Lower lobe of right lung (tissue), 2 donors: ENCODE measurements at places on chromosomes 12 and 14.
A peak's percentile ranks its signal among the peaks of the same experiment; 100 is the strongest.

GRCh38 chr14:50677527-50678063, 9.5 kb upstream of the SAV1 start:
- no peak for DNase-seq

DNA sequence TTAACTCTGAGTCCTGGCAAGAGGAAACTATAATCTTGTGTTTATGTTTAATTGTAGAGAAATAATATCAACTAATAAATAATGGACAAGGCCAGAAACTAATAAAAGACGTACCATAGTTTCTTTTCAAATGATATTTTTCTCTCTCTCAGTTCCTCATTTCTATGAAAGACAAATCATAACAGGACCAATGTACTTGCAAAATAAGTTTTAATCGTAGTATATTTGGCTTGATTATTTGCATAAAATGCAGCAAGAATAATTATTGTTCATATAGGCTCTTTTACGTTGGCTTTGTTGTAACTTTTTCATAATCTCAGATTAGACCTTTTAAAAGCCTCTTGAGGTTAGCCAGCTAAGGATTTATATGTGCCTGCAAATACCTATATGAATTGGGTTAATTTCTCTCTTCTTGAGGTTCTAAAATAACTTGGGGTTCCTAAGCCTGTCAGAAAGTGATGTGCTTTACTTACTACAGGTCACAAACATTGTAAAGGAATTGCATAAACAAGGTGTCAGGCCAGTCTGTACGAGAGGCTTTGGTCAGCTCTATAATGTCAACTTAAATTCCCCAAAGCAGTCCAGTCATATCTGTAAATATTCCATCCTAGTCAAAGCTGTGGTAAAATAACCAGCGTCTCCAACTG, 152.8 kb upstream of the PTPRQ start:
- DNase-seq = no peak

GRCh38 chr14:45028107-45028626, 55.7 kb upstream of the PRPF39 start:
- DNase-seq = no peak

- peak; percentile 74 for DNase-seq
Measured at GRCh38 chr14:70754991-70755390, 54.3 kb downstream of the MAP3K9 start.

GRCh38 chr12:31728289-31728916, 418 bp downstream of the AMN1 start:
- DNase-seq = peak; percentile 66

DNA sequence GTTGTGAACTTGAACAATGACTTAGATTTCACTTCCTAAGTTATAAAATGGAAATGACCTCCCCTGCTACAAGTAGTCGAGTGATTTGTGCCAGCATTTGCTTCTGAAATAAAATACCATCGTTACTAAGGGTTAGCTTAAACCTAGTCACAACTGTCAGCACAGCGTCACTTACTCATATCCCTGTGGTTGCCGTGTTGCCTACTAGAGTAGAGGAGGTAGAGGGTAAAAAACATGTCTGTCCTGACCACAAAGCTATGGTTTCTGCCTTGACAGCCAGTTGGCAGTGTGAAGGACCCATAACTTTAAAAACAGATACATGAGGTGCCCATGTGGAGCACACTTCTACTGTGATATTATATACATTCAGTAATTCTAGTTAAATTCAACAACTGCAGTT, 234.2 kb upstream of the RGS6 start:
- DNase-seq = no peak

DNA sequence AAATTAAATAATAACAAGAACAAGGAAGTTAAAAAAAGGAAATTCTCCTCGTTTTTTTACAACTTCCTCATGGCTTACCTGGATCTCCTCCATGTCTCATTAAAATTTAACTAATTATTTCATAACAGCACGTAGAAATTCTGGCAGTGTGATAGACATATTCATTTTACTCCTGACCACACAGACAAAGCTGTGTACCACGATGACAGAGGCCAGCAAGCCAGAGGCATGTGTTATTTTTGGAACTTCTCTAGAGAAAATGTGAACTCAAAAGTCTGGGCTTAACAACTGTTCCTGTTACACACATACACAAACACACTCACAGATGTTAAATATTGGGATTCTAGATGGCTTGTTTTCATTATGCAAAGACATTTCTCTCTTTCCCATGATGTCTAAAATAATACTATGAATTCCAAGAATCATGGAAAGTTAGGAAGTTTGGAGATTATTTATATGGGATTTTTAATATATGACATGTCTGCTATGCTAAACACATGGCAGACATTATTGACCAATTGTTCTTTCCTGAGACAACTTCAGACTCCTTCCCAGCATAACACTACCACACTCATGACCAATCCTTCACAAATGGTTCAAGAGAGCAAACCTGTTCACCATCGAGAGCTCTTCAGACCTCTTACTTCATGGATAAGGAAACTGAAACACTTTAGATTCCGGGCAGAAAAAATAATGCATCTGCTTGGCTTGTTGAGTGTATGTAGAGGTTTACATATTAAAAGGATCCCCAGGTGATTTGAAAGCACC, 158.7 kb downstream of the DACT1 start:
- no peak for DNase-seq

DNA sequence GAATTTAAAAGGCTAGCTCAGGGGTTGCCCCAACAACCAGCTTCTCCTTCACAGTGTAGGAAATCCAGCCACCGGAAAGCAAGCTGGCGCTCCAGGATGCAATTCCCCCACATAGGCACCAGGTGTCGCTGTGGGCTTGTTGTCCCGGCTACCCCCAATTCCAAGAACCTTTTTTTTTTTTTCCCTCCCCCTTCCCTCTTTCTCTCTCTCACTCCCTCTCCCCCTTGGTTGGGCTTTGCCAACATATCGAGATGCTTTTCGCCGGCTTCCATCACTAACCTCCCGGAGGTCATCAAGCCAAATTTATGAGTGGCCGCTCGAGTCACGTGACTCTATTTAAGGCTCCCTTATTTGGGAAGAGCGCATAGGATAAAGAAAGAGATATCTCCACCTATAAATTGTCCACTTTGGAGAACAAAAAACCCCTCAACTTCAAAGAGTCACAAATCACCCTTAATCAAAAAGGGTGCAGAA, at the start of gene HOXC5:
Gene HOXC5 (plus strand): TSS at position 424 of the 474 bp plus-strand sequence. CDS start 73 bp downstream, outside the sequence.
- no peak for DNase-seq

DNA sequence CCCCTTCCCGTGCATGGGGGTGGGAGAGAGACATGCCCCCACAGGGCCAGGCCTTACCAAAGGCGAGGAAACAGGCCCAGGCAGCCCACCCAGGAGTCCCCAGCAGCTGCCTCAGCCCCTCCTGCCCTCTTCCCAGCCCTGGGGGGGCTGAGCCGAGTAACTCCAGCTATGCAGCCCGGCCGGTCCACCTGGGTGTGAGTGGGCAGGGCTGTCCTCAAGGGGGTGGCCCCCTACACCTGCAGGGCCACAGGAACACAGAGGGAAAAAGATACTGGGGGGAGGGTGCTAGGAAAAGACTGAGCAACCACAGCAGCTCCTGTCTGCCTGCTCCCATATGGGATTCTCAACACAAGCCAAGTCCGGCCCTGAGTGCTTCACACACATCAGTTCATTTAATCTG, 7.6 kb downstream of the FIGNL2 start:
- DNase-seq = no peak

GRCh38 chr14:99450266-99450665, 30.4 kb downstream of the SETD3 start:
- DNase-seq = no peak

GRCh38 chr12:24608108-24608507, 340.8 kb downstream of the BCAT1 start:
- no peak for DNase-seq

- DNase-seq = no peak
Measured at GRCh38 chr12:62643486-62643885, 176.9 kb downstream of the MON2 start.

DNA sequence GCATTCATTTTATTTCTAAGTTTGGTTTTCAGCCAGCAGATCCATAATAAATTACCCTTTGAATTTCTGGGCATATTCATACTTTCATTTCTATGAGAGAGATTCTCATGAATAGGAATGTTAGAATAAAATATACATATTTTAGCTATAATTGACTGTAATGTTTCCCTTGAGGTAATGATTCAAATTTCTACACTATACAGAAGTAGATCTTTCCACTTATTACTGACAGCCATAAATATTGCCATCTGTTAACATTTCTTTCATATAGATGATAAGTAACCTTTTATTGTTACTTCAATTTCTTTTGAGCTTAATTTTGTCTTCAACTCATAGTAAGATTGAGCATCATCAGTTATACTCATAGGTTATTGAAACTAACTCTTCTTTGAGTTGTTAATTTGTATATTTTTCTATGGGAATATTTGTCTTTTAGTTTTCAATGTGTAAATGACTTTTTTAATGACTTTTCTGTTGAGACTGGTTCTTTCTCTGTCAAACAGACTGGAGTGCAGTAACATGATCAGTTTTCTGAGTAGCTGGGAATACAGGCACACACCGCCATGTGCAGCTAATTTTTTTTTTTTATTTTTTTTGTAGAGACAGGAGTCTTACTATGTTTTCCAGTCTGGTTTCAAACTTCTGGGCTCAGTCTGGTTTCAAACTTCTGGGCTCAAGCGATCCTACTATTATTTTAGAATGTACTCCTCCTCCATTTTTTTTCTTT, 991.6 kb downstream of the SLC6A15 start:
- no peak for DNase-seq

- no peak for DNase-seq
Measured at GRCh38 chr12:118237052-118237665, 101.2 kb downstream of the PEBP1 start.

GRCh38 chr14:76268047-76268431, 107.9 kb upstream of the ESRRB start:
- no peak for DNase-seq

DNA sequence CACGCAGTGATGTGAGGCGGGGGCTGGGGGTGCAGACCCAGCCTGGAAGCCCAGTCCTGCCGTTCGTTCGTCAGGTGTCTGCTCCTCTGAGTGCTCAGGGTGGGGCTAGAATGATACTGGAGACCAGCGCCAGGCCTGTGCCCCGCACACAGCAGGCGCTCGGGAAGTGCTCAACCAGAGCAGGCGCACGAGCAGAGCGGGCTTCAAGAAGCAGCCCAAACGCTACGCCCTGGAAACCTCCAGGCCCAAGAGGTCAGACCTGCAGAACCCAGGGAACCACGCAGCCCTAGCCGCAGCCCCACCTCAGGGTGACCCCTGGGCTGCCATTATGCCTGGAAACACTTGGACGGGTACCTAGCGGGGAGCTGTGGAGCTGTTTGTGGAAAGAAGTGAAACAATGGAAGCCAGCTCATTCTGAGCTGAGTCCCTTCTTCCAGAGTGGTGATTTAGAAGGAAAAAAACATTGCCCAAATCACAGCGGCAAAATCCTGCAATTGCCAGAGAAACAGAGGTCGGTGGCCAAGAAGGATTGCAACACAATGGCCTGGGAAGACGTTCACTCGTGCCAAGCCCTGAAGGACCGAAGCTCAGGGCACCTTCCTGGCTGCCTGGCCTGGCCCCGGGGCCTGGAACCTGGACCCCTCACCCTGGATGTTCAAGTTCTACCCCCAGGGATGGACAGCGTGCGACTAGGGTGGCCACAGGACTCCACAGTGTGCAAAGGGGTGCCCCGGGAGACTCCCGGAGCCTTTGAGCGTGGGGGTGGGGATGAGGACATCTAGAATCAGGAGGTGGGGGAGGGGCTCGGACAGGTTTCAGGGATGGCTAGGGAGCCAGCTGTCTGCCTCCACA, 40.4 kb upstream of the DIO3 start:
- DNase-seq = no peak
